T1000 (cell line): ENCODE measurements at places on chromosomes 6 and 20.

GRCh38 chr20:34043025-34043424 is 49.3 kb downstream of the RALY start:
- no peak for DNase-seq

DNA sequence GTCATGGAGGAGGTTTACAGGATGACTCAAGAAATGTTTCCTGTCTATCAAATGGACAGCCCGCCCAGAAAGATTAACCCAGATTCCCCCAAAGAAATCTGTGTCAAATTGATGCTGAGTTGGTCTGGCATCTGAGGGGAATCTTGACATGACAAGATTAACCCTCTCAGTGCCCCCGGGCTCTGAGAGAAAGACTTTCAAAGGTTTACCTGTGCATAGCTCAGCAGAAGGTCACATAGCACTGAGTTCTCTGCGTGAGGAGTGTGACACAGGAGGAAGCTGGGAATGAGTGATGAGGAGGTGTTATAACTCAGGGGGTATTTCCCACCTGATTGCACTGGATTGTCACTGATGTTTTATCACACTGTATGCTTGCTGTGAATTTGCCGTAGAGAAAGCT is 601.2 kb downstream of the DHX35 start:
- DNase-seq: no peak

DNA sequence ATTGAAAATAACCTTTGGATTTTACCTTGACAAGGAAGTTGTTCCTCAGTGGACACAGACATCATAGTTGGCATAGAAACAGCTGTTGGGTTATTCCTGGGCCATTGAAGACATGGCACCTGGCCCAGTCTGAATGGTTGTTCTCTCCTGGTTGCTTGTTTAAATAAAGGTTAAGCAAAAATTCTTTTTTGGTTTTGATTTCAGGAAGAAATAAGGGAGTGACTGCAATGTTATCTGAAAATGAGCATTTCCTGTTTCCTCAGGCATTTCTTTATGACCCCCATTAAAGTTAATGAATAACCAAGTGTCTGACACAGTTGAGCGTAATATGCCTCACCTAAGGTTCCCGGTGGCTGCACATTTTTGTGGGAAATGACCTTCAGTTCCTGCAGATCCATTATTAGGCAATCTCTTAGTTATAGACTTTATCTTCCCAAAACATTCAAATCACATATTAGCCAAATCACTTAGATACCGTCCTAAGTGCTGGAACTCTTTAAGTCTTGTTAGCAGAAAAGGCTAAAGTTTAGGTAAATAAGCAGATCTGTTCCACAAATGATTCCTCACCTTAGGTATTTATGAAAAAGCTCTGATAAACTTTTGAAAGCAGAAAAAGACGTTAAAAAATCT is 648.7 kb upstream of the FLRT3 start:
- DNase-seq: no peak

DNA sequence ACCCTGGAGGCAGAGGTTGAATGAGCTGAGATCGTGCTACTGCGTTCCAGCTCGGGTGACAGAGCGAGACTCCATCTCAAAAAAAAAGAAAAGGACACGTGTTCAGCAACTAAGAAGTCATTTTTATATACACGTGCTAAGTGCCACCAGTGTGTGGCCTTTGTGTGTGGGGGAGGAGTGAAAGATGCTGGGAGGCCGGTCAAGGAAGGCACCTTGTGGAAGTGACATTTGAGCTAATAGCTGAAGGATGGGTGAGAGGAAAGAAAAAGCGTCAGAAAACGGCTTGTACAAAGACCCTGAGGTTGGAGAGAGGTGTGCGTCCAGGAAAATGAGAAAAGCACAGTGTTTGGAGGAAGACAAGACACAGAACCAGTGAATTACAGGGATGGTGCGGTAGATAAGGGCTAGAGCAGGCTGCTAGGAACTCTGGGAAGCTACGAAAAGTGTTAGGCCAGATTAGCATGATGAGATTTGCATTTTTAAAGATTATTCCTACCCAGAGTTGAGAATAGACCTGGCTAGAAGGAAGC is 11.6 kb downstream of the RREB1 start:
- DNase-seq: no peak

DNA sequence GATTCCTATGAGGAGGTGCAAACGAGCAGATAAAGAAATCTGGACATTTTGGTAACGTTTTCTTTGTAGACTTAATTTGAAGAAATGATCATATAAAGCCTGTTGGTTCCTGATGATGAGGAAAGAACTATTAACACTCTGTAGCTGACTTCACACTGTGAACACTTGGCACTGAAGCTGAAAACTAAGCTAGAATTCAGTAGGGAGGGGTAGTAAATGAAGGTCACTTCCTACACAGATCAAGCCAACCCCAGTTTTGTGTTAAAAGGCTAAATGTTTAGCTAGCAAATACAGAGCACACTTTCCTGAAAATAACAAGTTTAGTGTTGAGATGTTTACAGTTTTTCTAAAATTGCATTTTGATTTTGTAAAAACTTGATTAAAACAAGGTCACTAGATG is 296.2 kb upstream of the PRDM1 start:
- DNase-seq: no peak

- DNase-seq: no peak
Observed at GRCh38 chr6:16238963-16239797, 793 bp downstream of the GMPR start.

GRCh38 chr20:22402550-22402949 is 181.8 kb downstream of the FOXA2 start:
- no peak for DNase-seq

DNA sequence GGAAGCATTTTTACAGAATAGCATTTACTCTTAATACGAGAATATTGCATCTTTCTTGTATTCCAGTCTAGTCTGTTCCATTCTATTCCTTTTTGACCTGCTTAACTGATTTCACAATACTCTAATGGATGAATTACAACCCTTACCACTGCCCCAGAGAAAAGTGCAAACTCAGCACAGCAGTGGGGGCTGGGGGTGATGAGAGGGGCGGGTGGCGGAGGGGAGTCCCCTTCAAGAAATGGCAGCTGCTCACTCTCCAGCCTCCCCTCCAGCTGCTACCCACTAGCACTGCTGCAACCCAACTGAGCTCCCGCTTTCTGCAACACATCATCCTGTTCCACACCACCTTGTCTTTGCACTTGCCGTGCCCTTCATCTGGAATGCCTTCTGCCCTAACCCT is 30.1 kb downstream of the PIM1 start:
- no peak for DNase-seq
